ENCODE measurements at places on chromosomes 2 and 18.

DNA sequence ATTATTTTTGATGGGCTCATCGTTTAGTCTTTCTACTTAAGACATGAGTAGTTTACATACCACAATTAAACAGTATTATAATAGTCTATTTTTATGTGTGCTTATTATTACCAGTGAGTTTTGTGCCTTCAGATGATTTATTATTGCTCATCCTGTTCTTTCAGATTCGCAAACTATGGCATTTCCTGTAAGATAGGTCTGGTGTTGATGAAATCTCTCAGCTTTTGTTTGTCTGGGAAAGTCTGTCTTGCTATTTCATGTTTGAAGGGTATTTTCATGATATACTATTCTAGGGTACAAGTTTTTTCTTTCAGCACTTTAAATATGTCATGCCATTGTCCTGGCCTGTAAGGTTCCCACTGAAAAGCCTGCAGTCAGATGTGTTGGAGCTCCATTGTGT, 101.3 kb downstream of the DNAH7 start:
- DNase-seq: no peak

DNA sequence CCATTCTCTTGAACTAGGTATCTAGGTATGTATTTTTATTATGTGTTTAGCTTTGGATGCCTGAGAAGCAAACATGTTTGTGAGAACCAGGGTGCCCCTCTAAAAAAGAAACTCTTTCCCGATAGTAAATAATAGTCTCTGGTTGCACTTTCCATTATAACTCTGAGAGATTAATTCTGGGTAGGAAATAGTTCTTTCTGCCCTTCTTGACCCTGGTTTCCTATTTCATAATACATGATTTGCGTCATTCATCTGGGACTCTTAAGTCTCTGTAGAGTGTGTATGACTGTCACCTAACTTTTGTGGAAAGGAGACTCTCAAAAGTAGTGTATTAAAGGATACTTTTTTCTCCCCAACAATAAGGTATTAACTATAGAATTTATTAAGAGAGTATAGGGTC, 31.5 kb downstream of the ACSL3 start:
- DNase-seq: no peak

- no peak for DNase-seq
Observed at GRCh38 chr2:120710256-120710655, 25.4 kb upstream of the GLI2 start.

DNA sequence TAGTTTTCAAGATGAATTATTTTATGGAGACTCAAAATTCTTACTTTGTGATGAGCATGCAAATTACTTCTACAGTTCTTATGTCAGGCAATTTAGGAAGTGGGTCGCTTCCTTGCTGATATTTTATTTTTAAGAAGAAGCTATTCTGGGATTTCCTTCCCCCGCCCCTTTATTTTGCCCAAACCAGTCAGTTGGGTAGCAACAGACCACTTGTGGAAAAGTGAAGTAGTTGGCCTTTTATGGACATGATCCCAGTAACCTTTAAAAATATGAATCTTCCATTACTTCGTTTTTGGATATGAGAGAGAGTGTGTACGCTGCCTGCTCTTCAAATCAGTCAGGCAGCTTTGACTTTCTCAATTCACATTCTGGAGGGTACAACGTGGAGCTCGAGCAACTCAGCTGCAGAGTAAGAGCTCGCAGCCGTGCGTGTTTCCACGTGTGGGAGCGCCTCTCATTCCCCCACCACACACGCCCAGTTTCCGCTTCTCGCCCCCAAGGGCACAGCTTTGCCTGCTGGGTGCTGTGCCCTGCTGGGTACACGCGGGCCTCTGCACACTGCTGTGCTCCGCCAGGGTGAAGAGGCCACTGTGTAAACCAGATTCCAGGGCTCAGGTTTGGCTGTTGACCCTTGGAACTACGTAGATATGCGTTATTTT, 92.6 kb downstream of the ITGB1BP1 start:
- DNase-seq: no peak

- no peak for DNase-seq
Observed at GRCh38 chr18:23689031-23689615, at the start of gene LAMA3. TSS of gene LAMA3 (plus strand) at chr18:23689453. CDS start at chr18:23689684, 231 bp downstream.

DNA sequence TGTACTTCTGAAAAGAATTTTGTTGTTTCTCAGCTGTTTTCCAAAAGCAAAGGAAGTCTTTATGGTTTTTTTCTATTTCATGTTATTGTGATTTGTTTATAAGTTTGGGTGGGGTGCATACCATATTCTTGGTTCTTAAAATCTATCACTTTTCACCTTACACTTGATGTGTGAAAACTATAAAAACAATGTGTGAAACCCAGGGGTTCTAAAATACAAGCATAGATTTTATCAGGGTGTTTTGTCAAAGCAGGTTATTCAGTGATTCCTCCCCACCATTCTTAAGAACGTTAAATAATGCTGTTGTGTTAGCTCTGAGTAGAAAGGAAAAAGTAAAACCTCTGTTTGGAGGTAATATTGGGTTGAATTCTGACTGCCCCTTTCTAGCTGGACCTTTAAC, 17.7 kb downstream of the RPE start:
- no peak for DNase-seq
